ENCODE measurements at places on chromosomes 1 and 21.

GRCh38 chr1:210624722-210625121, 296.0 kb downstream of the HHAT start:
- DNase-seq, result no peak
- H3K4me1 ChIP-seq, result no peaks in the 10 kb centered on the region
- no peak overlapping the region for H3K27ac ChIP-seq

DNA sequence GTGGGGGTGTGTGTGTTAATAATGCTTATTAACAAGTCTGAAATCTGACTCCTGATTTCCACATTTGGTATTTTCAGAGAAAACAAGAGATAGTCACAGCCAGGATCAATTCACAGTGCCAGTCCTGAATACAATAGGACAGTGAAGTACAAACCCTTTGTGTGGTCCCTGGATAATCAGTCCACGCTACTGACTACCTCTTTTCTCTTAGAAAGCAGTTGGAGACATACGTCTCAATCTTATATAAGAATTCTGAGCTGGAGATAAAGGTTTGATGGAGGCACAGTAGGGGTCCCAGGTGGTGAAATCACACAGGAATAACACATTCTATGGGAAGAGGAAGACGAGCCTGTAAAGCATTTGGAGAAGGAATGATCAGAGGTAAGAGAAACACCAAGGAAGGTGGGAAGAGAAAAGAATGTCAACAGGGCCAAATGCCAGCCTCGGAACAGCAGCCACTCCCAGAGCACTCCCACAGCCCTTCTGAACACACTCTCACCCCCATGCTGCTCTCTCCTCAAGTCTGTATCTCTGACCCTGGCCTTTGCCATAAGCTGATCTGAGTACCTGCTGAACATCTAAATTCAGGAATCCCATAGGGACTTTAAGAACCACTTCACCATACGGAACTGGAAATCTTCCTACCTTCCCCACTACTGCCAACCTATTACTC, 48.6 kb downstream of the TRAF5 start:
- no peak for DNase-seq
- peaks cover 7% of the 10 kb centered on the region for H3K36me3 ChIP-seq
- no peak overlapping the region for H3K4me3 ChIP-seq
- no peaks in the 10 kb centered on the region for H3K4me1 ChIP-seq
- no peak overlapping the region for H3K27ac ChIP-seq
- H3K27me3 ChIP-seq, result no peaks in the 10 kb centered on the region

DNA sequence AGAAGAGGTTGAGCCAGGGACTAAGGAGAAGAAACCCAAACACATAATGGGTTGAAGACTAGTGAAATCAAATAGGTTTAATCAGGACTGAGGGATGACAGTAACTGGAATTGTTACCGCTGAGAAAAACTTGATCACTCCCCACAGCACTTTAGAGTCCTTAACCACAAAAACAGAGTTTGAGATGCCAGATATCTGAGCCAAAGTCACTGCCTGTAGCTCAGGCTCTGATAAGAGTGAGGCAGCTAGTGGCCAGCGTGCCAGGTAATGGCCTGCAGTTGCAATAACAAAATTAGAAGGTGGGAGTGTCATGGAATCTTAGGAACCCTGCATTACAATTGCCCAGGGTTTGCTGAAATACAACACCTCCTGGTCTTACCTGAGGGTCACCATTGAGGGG, 48.0 kb downstream of the PRKAB2 start:
- no peaks in the 10 kb centered on the region for H3K27me3 ChIP-seq
- DNase-seq, result no peak
- H3K27ac ChIP-seq, result no peak overlapping the region
- no peaks in the 10 kb centered on the region for H3K36me3 ChIP-seq

- no peaks in the 10 kb centered on the region for H3K4me1 ChIP-seq
- DNase-seq, result no peak
- H3K4me3 ChIP-seq, result no peak overlapping the region
- H3K27me3 ChIP-seq, result no peaks in the 10 kb centered on the region
These were observed 42.6 kb downstream of the RSPH1 start for GRCh38 chr21:42453224-42453985.

- no peak overlapping the region for H3K4me3 ChIP-seq
- H3K36me3 ChIP-seq, result peaks cover 36% of the 10 kb centered on the region
- peaks cover 63% of the 10 kb centered on the region for H3K4me1 ChIP-seq
These were observed 4.1 kb upstream of the SH3BGRL3 start for GRCh38 chr1:26275580-26276431.

- H3K27me3 ChIP-seq, result no peaks in the 10 kb centered on the region
- peaks cover 9% of the 10 kb centered on the region for H3K4me1 ChIP-seq
- no peak for DNase-seq
- no peaks in the 10 kb centered on the region for H3K36me3 ChIP-seq
- no peak overlapping the region for H3K4me3 ChIP-seq
These were observed 31.2 kb upstream of the ZNF697 start for GRCh38 chr1:119679223-119679622.

GRCh38 chr1:50447961-50448360, 24.7 kb upstream of the DMRTA2 start:
- no peak for DNase-seq
- no peaks in the 10 kb centered on the region for H3K27me3 ChIP-seq
- no peak overlapping the region for H3K27ac ChIP-seq
- H3K4me1 ChIP-seq, result no peaks in the 10 kb centered on the region

GRCh38 chr1:92210701-92211100, 7.0 kb upstream of the C1orf146 start:
- no peak overlapping the region for H3K4me3 ChIP-seq
- no peaks in the 10 kb centered on the region for H3K4me1 ChIP-seq
- H3K27me3 ChIP-seq, result no peaks in the 10 kb centered on the region
- DNase-seq, result no peak

GRCh38 chr1:114102136-114102535, 51.5 kb downstream of the SYT6 start:
- no peak overlapping the region for H3K4me3 ChIP-seq
- H3K27me3 ChIP-seq, result no peaks in the 10 kb centered on the region
- no peaks in the 10 kb centered on the region for H3K4me1 ChIP-seq
- no peak overlapping the region for H3K27ac ChIP-seq
- no peak for DNase-seq

DNA sequence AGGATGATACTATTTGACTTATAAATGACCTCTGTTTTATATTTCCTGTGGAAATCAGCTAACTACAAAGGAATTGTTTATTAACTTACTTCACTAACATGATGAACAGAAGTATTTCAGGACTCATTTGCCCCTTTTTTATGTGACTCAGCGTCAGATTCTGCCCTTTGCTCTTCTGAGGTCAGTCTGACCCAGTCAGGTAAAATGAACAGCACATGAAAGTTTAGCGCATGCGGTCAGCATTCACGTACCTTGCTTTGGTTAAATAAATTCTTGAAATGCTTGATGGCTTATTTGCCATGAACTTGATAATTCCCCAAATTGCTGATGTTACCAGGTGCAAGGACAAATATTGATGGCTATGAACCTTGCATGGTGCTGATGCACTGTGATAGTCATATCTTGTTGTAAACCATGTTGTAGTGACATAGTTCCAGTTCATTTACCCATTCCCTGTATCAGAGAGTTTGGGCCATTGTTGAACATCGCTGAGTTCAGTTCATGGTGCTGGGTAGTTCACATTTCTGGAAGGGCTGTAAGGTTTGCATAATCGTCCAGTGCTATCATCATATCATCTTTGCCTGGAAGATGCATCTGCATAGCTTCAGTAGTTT, 133.4 kb downstream of the NFIA start:
- H3K36me3 ChIP-seq, result no peaks in the 10 kb centered on the region
- H3K4me1 ChIP-seq, result no peaks in the 10 kb centered on the region
- no peak overlapping the region for H3K27ac ChIP-seq
- no peak for DNase-seq

DNA sequence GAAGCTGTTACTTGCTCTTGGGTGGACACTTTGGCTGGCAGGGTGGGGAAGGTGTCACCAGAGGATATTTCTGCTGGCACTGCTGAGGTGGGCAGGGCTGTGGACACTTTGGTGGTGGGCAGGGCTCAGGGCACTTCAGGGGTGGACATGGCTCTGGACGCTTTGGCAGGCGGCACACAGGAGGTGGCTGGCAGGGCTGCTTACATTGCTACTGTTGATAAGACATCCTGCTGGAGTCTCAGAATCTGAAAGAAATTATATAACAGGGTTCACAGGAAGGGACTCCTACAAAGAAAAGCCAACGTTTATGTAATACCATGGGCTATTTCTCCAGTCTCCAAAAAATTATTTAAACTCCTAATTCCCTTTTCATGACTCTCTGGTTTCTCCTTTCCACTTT, 10.2 kb downstream of the SPRR2G start:
- H3K27ac ChIP-seq, result no peak overlapping the region
- H3K36me3 ChIP-seq, result no peaks in the 10 kb centered on the region
- no peaks in the 10 kb centered on the region for H3K27me3 ChIP-seq
- no peaks in the 10 kb centered on the region for H3K4me1 ChIP-seq
- DNase-seq, result no peak

DNA sequence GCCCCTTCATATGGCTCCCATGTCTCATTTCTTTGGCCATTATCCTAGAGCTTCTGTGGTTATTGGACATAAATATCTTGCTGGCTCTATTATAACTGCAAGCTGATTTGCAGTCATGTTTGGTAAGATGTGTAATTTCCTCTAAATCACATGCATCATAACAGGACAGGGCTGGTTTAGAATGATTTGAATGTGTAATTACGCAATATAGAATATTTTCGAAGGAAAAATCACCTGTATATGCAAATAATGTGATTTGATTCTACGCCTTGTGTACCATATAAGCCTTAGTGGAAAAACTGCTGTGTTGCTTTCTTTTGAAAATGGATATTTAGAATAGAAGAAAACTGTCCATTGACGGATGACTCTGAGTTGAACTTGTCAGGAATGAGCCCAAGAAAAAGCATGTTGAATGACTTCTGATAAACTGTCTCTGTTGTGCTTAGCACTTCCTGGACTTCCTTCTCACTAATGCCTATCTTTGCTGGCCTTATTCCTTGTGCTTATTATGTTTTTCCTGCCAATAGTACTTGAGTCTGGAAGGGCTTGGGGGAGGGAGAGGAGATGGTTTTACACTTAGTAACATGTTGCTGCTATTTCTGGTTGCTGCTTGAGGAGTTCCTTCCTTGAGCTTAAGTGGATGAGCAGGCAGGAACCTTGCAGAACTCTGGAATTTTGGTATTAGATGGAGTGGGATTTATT, 6.5 kb downstream of the CACHD1 start:
- H3K27ac ChIP-seq, result no peak overlapping the region
- no peaks in the 10 kb centered on the region for H3K36me3 ChIP-seq
- H3K4me3 ChIP-seq, result no peak overlapping the region
- H3K4me1 ChIP-seq, result no peaks in the 10 kb centered on the region
- no peaks in the 10 kb centered on the region for H3K27me3 ChIP-seq
- DNase-seq, result no peak

- no peak for DNase-seq
- H3K27me3 ChIP-seq, result no peaks in the 10 kb centered on the region
- H3K27ac ChIP-seq, result no peak overlapping the region
- H3K36me3 ChIP-seq, result no peaks in the 10 kb centered on the region
These were observed 96.7 kb downstream of the GABPA start for GRCh38 chr21:25831300-25831960.

GRCh38 chr1:203447151-203447550, 28.5 kb upstream of the PRELP start:
- no peaks in the 10 kb centered on the region for H3K27me3 ChIP-seq
- H3K4me3 ChIP-seq, result no peak overlapping the region
- H3K27ac ChIP-seq, result peak overlapping the region; percentile 58
- no peak for DNase-seq
- H3K4me1 ChIP-seq, result no peaks in the 10 kb centered on the region

DNA sequence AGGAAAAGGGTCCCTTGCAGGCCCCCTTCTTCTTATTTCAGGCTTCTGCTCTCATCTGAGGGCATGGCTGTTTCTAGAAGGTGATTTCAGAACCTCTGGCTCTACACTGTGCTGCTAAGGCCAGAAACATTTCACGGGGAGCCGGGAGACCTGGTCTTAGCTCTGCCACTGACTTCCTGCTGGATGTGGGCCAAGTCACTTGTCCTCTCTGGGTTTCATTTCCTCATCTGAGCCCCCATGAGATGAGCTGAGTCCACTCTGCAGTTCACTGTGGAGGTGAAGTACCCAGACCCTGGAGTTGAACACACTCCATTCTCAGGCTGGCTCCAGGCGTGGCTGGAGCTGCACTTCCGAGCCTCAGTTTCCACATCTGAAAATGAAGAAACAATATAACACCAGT, 2.1 kb downstream of the PADI1 start:
- H3K36me3 ChIP-seq, result no peaks in the 10 kb centered on the region
- no peak overlapping the region for H3K4me3 ChIP-seq
- H3K27ac ChIP-seq, result no peak overlapping the region
- no peaks in the 10 kb centered on the region for H3K4me1 ChIP-seq
- DNase-seq, result no peak

GRCh38 chr1:147811273-147811672, 50.9 kb upstream of the GJA5 start:
- H3K4me1 ChIP-seq, result no peaks in the 10 kb centered on the region
- no peak for DNase-seq
- H3K36me3 ChIP-seq, result no peaks in the 10 kb centered on the region
- H3K27me3 ChIP-seq, result no peaks in the 10 kb centered on the region

DNA sequence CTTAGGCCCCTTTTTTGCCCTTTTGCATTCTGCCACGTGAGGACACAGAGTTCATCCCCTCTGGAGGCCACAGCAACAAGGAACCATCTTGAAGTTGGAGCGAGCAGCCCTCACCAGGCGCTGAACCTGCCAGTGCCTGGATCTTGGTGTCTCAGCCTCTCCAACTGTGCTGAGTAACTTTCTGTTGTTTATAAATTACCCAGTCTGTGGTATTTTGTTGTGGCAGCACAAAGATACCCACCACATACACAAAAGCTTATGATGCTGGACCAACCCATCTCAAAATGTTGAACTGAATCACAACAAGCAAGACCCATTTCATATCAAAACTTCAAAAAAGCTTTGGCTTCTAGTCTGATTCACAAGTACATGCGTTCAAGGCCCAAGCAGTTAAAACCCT, 649.9 kb downstream of the KIF26B start:
- H3K4me3 ChIP-seq, result no peak overlapping the region
- no peaks in the 10 kb centered on the region for H3K4me1 ChIP-seq
- H3K27me3 ChIP-seq, result no peaks in the 10 kb centered on the region
- H3K36me3 ChIP-seq, result no peaks in the 10 kb centered on the region

DNA sequence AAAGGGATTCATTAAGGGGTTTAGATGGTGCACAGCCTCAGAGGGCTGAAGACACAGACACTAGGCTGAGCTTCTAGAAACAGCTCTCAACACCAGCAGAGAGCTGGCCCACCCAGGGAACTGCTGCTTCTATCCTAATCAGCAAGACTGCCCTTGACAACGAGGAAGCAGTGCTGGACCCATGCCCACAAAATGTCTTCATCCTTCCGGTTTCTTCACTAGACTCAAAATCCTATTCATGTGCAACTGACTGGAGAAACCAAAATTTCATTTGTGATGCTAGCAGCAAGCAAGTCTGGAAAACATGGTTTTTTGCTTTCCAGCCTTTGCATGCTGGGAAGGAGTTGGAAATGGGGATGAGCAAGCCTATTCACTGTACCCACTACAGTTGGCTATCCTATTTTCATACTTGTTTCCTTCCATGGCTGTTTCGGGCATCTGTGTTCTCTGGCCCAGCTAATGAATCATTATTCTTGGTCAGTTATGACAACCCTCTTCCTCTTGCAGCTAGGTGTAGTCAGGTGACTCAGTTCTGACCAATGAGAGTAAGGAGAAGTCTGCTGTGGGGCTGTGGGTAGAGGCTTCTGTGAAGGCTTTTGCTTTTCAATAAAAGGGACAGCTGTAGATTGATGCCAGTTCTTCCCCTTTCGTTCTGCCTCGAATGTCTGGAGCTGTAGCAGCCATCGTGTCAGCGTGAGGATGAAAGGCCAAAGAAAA, 14.6 kb upstream of the TMEM61 start:
- H3K27me3 ChIP-seq, result no peaks in the 10 kb centered on the region
- H3K4me3 ChIP-seq, result no peak overlapping the region

Measured in right atrium auricular region (tissue), 2 donors.